CD4-positive, alpha-beta T cell treated with Interleukin-17A for 4 hours (primary cell): ENCODE measurements at places on chromosomes 13 and 19.

DNA sequence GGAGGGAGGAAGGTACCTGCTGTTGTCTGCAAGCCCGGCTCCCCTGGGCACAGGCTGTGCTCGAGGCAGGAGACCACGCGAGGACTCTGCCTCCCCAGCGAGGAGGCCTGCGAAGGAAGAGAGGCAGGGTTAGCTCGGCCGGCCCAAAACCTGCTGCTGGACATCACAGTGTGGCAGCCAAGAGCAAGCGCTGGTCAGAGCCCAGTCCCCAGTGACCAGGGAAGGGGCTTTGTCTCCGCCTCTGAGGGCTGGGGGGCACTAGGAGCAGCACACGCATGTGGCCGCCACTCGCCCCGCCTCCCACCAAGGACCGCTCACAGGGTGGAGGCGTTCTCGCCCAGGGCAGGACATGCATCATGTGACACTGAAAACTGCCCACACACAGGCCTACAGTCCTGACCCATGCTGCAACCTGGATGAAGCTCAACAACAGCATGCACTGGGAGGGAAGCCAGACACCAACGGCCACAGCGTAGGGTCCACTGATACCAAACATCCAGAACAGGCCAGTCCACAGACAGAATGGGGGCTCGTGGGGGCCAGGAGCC, 8.5 kb downstream of the MIER2 start:
- no peak for DNase-seq

DNA sequence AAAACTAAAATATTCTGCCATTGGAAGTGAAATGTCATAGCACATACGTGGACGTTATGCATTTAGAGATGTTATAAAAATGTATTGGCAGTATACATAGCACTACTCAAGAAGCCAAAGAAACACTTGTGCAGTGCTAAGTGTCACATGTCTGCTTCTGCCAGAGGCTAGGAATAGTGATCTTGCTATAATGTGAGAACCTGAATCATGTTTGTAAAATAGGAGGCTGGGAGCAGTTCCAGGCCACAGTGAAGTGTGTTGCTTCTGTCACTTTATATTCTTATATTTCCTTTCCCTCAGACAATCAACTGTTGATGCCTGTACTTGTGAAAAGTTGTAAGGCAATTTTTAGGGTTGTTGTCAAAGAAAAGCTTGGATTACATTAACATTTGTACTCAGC, 3.4 kb downstream of the TRAPPC2B start:
- DNase-seq = no peak

DNA sequence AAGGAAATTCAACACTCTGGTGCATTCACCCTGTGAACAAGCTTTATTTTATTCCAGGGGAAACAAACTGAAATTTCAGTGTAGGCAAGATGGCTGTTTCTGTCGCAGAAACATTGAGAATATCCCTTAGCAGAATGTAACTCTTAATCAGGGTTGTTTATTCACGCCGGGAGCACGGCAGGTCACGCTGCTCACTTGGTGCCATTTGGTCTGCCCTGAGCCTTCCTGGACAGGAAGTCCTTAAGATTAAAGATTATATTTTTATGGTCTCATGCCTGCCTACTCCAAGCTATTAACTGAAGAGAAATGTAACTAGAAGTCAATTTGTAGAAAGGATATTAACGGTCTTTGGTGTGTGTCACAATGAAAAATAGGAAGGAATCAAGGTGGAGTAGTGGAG, 185.3 kb upstream of the ARGLU1 start:
- DNase-seq = no peak

- peak; percentile 50 for DNase-seq
Measured at GRCh38 chr19:11377237-11377636, 2.8 kb downstream of the SWSAP1 start.

GRCh38 chr13:89740994-89741685, 1606.3 kb upstream of the MIR17HG start:
- no peak for DNase-seq

DNA sequence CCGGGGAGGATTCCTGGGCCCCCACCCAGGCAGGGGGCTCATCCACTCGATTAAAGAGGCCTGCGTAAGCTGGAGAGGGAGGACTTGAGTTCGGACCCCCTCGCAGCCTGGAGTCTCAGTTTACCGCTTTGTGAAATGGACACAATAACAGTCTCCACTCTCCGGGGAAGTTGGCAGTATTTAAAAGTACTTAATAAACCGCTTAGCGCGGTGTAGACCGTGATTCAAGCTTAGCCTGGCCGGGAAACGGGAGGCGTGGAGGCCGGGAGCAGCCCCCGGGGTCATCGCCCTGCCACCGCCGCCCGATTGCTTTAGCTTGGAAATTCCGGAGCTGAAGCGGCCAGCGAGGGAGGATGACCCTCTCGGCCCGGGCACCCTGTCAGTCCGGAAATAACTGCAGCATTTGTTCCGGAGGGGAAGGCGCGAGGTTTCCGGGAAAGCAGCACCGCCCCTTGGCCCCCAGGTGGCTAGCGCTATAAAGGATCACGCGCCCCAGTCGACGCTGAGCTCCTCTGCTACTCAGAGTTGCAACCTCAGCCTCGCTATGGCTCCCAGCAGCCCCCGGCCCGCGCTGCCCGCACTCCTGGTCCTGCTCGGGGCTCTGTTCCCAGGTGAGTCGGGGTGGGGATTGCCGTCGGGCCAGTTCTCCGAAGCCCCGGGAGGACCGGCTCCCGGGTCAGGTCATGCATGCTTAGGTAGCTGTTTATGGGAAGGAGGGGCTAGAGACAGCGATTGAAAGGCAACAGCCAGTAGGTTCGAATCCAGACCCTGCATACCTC, at the start of gene ICAM1:
ICAM1 (plus strand) TSS at position 505 of the 779 bp plus-strand sequence; CDS start at position 545, 40 bp downstream.
- peak; percentile 77 for DNase-seq

GRCh38 chr19:38032151-38032550, 125.1 kb downstream of the SIPA1L3 start:
- DNase-seq = no peak

GRCh38 chr13:80131204-80131603, 209.7 kb downstream of the SPRY2 start:
- no peak for DNase-seq

DNA sequence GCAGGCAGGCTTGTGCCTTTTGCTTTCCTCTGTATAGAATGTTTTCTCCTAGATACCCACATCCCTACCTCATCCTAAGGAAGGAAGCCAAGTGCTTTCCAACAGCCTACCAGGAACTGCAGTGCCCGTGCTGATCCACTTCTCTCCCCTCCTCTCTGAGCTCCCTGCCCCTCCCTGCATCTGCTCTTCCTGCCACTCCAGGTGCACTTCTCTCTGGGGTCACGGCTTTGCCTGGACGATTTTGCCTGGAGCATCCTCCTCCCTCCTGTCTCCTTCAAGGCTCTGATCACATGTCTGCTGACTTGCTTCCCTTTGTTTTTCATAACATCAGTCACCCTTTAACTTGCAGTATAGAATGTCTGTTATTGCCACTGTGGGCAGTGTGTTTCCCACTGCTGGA, 34.7 kb upstream of the IRS2 start:
- no peak for DNase-seq

DNA sequence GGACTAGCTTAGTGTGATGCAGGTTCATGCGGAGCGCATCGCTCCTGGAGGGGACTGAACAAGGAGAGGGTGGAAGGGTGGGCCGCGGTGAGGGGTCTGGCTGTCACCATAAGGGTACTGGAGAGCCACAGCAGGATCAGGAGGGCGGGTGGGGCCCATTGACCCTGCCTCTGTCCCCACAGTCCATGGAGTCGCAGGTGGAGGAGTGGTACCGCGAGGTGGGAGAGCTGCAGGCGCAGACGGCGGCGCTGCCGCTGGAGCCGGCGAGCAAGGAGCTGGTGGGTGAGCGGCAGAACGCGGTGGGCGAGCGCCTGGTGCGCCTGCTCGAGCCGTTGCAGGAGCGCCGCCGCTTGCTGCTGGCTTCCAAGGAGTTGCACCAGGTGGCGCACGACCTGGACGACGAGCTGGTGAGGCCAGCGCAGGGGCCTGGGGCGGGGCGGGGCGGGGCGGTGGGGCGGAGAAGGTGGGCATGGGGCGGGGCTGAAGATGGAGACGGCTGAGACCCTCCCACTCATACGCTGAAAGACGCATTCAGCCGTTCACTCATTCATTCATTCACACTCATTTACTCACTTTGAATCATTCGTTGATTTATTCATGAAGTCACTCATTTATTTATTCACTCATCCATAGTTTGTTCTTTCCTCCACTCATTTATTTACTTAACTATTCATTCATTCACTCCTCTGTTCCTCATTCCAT, 27.5 kb upstream of the SHKBP1 start:
- DNase-seq = peak; percentile 83
